ENCODE measurements at places on chromosomes 3 and 15. TPM values are rescaled to one million over a fixed set of nuclear protein-coding genes. Genes with fewer than 3 reads are reported as not detected.

GRCh38 chr3:5110337-5110736, 11.8 kb upstream of the ARL8B start:
- DNase-seq: no peak
- H3K36me3 ChIP-seq: no peaks in the 10 kb centered on the region
- H3K27me3 ChIP-seq: no peaks in the 10 kb centered on the region
- no peak overlapping the region for H3K27ac ChIP-seq
- H3K4me1 ChIP-seq: no peaks in the 10 kb centered on the region
- no peak overlapping the region for H3K4me3 ChIP-seq

- no peaks in the 10 kb centered on the region for H3K4me1 ChIP-seq
- no peak for DNase-seq
- H3K4me3 ChIP-seq: no peak overlapping the region
- H3K36me3 ChIP-seq: no peaks in the 10 kb centered on the region
- no peaks in the 10 kb centered on the region for H3K27me3 ChIP-seq
Measured at GRCh38 chr3:128399221-128399915, 67.3 kb downstream of the DNAJB8 start.

- H3K27ac ChIP-seq: no peak overlapping the region
- no peaks in the 10 kb centered on the region for H3K36me3 ChIP-seq
- DNase-seq: peak; percentile 34
- H3K27me3 ChIP-seq: no peaks in the 10 kb centered on the region
- H3K4me1 ChIP-seq: peaks cover 13% of the 10 kb centered on the region
Measured at GRCh38 chr3:160226026-160226907, 1.0 kb downstream of the C3orf80 start.

DNA sequence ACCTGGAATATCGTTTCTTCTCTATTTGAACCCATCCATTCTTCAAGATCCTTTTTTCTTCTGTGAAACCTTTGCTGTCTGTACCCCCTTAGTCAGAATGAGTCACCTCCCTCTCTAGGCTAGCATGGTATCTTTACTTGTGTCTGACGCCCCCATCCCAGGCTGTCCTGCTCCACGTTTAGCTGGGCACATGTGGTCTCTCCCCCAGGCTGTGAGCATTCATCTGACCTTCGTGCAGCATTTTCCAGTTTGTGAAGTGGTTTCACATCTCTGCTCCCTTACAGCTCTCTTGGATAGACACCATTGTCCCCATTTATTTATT, 14.3 kb upstream of the TLE3 start:
- H3K27me3 ChIP-seq: no peaks in the 10 kb centered on the region
- H3K4me3 ChIP-seq: no peak overlapping the region
- H3K36me3 ChIP-seq: no peaks in the 10 kb centered on the region
- peak overlapping the region; percentile 64 for H3K27ac ChIP-seq
- DNase-seq: no peak

GRCh38 chr3:125146626-125147490, 65.7 kb downstream of the SLC12A8 start:
- DNase-seq: no peak
- H3K4me1 ChIP-seq: peaks cover 16% of the 10 kb centered on the region
- no peaks in the 10 kb centered on the region for H3K36me3 ChIP-seq
- H3K4me3 ChIP-seq: no peak overlapping the region

GRCh38 chr3:12766541-12766940, 7.5 kb upstream of the TMEM40 start:
- H3K4me3 ChIP-seq: no peak overlapping the region
- no peaks in the 10 kb centered on the region for H3K4me1 ChIP-seq

GRCh38 chr3:87837076-87837475, 221.7 kb downstream of the CGGBP1 start:
- H3K4me1 ChIP-seq: no peaks in the 10 kb centered on the region
- H3K27me3 ChIP-seq: no peaks in the 10 kb centered on the region
- DNase-seq: no peak
- no peak overlapping the region for H3K4me3 ChIP-seq

DNA sequence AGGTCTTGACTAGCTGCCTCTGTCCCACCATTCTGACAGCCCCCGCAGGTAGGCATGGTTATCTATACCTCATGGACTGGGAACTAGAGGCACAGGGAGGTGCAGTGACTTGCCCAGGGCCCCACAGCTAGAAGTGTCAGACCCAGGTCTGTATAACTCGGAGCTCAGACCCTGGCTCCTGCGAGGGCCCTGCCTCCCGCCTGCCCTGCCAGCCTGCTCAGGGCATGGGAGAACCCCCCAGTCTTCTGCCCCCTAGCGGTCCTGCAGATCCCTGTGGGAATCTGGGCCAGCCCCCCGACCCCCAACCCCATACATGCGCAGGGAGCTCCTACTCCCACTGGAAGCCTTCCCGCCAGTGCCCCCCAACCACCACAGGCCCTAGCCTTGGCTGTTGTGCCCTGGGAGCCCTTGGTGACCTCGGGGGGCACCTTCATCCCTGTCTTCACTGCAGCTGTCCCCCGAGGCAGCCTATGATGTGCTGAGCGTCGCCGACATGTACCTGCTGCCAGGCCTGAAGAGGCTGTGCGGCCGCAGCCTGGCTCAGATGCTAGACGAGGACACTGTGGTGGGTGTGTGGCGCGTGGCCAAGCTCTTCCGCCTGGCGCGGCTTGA, 6.9 kb downstream of the ABTB1 start:
- no peaks in the 10 kb centered on the region for H3K36me3 ChIP-seq
- no peak overlapping the region for H3K27ac ChIP-seq
- no peak overlapping the region for H3K4me3 ChIP-seq

GRCh38 chr3:71031181-71031580, 552.3 kb downstream of the FOXP1 start:
- no peak overlapping the region for H3K4me3 ChIP-seq
- no peak for DNase-seq
- no peaks in the 10 kb centered on the region for H3K27me3 ChIP-seq
- peaks cover 9% of the 10 kb centered on the region for H3K4me1 ChIP-seq
- no peak overlapping the region for H3K27ac ChIP-seq

DNA sequence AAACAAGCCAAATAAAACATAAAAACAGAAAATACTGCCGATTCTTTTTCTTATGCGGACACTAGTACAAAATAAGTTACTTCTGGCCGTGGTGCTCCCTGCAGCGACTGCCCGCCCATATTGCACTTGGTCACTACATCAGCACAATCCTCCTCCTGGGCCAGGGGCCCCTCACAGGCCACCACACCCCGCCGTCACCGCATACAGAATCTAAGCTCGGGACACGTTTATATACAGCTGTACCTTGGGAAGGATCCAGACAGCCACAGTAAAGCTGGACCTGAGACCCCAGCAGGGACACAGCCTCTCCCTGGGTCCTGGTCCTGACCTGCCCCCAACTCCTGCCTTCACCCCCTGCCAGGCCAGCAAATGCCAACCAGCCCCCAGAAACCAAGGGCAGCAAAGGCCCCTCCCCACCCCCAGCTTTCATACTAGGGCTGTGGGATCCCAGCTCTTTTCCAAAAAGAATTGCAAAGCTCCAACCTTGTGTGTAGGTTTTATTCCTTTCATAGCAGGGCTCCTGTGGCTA, 12.9 kb upstream of the DNAJB8 start:
- no peaks in the 10 kb centered on the region for H3K4me1 ChIP-seq
- no peaks in the 10 kb centered on the region for H3K27me3 ChIP-seq
- H3K36me3 ChIP-seq: no peaks in the 10 kb centered on the region
- DNase-seq: no peak

DNA sequence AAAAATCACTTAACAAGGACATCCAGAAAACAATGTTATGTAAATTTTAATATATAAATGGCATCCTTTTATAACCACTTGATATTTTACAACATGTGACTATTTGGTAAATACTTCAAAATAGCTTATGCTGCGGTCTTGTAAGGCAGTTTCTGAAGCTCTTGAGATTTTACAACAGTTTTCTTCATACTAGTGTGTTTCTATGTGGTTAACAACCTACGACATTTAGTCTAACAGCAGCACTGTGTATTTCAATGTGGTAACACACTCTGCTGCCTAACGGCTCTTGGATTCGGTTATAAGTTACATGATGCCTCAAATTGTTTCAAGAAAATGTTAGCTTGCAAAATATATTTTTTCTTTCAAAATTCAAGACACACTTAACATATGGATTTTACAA, 12.9 kb upstream of the MELTF start:
- no peaks in the 10 kb centered on the region for H3K27me3 ChIP-seq
- H3K4me3 ChIP-seq: no peak overlapping the region
- H3K4me1 ChIP-seq: no peaks in the 10 kb centered on the region
- H3K36me3 ChIP-seq: peaks cover 22% of the 10 kb centered on the region
- no peak overlapping the region for H3K27ac ChIP-seq

- H3K4me3 ChIP-seq: no peak overlapping the region
- no peak for DNase-seq
- no peaks in the 10 kb centered on the region for H3K27me3 ChIP-seq
- H3K27ac ChIP-seq: peak overlapping the region; percentile 55
- peaks cover 21% of the 10 kb centered on the region for H3K4me1 ChIP-seq
Measured at GRCh38 chr15:65033659-65034269, 4.3 kb upstream of the MTFMT start.

- no peak for DNase-seq
- H3K4me3 ChIP-seq: no peak overlapping the region
- H3K36me3 ChIP-seq: no peaks in the 10 kb centered on the region
- H3K27me3 ChIP-seq: no peaks in the 10 kb centered on the region
- no peaks in the 10 kb centered on the region for H3K4me1 ChIP-seq
Measured at GRCh38 chr3:117120014-117120413, 410.4 kb downstream of the TUSC7 start.

- no peak overlapping the region for H3K4me3 ChIP-seq
- H3K4me1 ChIP-seq: no peaks in the 10 kb centered on the region
- no peaks in the 10 kb centered on the region for H3K36me3 ChIP-seq
- DNase-seq: no peak
- no peak overlapping the region for H3K27ac ChIP-seq
Measured at GRCh38 chr3:76826861-76827260, 213.0 kb upstream of the ROBO2 start.

DNA sequence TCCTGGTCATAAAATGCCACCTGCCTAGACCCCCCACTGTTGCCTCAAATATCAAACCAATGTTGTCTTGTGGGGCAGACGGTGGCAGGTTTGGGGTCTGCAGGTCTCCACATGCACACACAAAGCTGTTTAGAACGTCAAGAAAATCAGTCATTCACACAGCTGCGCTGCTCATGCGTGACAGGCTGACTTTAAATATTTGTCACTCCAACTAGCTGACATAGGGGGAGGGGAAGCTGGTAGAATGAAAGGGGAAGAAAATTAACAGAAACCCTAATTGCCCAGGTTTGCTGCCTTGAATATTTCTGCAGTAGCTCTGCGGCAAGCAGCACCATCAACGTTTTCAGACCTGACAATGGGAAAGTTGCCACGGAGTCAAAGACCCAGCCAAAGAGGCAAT, 201.8 kb downstream of the ABHD5 start:
- H3K4me3 ChIP-seq: no peak overlapping the region
- H3K27me3 ChIP-seq: no peaks in the 10 kb centered on the region
- no peak overlapping the region for H3K27ac ChIP-seq
- no peaks in the 10 kb centered on the region for H3K36me3 ChIP-seq
- peaks cover 7% of the 10 kb centered on the region for H3K4me1 ChIP-seq
- DNase-seq: no peak

- H3K27me3 ChIP-seq: no peaks in the 10 kb centered on the region
- no peaks in the 10 kb centered on the region for H3K4me1 ChIP-seq
- no peak overlapping the region for H3K27ac ChIP-seq
- no peaks in the 10 kb centered on the region for H3K36me3 ChIP-seq
- no peak overlapping the region for H3K4me3 ChIP-seq
Measured at GRCh38 chr3:142046320-142047020, 102.9 kb downstream of the TFDP2 start.

GRCh38 chr15:75809986-75810750, 33.1 kb upstream of the UBE2Q2 start:
- H3K27me3 ChIP-seq: no peaks in the 10 kb centered on the region
- H3K36me3 ChIP-seq: no peaks in the 10 kb centered on the region
- no peak overlapping the region for H3K4me3 ChIP-seq
- no peak overlapping the region for H3K27ac ChIP-seq

DNA sequence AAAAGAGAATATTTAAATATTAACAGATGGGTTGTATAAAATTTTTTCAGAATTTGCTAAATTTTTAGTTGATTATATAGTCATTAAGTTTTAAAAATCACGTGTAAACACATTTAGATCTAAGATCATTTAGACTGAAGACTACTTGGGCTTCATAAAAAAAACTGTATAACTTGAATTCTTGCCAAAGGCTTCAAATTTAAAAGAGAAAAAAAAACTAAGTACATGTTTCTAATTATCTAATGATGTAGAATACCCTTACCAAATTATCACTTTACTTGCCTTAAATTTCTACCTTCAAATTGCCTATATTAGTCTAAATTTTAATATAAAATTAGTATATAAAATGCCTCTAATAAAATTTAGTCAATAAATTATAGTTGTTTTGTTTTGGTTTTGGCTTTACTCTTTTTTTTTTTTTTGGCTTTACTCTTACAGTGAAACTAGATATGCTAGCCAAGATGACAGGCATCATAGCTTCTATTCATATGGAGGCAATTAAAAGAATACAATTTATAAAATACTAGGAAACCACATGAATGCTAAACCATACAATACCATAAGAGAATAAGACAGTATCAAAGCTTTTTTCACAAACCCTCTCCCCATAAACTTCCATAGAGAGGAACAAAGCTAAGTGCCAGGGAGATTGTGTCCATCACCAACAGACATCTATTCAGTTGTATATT, 183.1 kb upstream of the KCNMB2 start:
- no peaks in the 10 kb centered on the region for H3K27me3 ChIP-seq
- no peak overlapping the region for H3K4me3 ChIP-seq
- no peaks in the 10 kb centered on the region for H3K36me3 ChIP-seq
- H3K4me1 ChIP-seq: no peaks in the 10 kb centered on the region

GRCh38 chr3:100697172-100697571, 12.1 kb upstream of the TFG start:
- H3K4me1 ChIP-seq: peaks cover 10% of the 10 kb centered on the region
- peak overlapping the region; percentile 18 for H3K27ac ChIP-seq
- no peaks in the 10 kb centered on the region for H3K36me3 ChIP-seq
- H3K27me3 ChIP-seq: no peaks in the 10 kb centered on the region

DNA sequence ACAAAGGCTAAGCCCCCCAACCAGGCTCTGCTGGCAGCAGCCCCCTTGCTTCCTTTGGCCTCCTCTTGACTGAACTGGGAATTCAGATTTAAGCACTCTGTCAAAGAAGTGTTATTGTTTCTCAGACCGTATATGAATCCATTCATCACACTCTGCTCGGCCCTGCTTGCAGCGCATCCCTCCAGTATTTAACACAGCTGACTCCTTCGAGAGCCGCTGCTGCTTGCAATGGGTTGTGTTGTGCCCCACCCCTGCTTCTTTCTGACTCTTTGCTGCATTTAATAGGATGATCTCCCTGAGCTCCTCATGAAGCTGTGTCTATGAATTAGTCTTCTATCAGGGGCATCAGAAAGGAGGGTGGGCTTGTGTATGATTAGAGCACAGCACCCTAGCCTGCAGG, 31.2 kb downstream of the C3orf20 start:
- H3K4me3 ChIP-seq: no peak overlapping the region
- no peaks in the 10 kb centered on the region for H3K36me3 ChIP-seq
- no peak overlapping the region for H3K27ac ChIP-seq
- no peaks in the 10 kb centered on the region for H3K27me3 ChIP-seq
- no peaks in the 10 kb centered on the region for H3K4me1 ChIP-seq
- no peak for DNase-seq

ZDHHC19 gene
- 0.42 TPM for total RNA-seq

FOXL2 gene
- not detected for total RNA-seq

SPINT1 gene
- total RNA-seq: 1.2 TPM

INSYN1 gene
- 0.37 TPM for total RNA-seq

SLC24A5 gene
- not detected for total RNA-seq

BOC gene
- 1.5 TPM for total RNA-seq

HHATL gene
- 0.17 TPM for total RNA-seq

LARP6 gene
- 1.2 TPM for total RNA-seq

POLR2M gene
- total RNA-seq: 32.2 TPM

CNTN6 gene
- not detected for total RNA-seq

PROS1 gene
- total RNA-seq: 252 TPM

SAMMSON gene
- not detected for total RNA-seq

CHST2 gene
- total RNA-seq: 1.2 TPM

HTR3E gene
- not detected for total RNA-seq

ARGFX gene
- total RNA-seq: not detected

CLRN1 gene
- total RNA-seq: not detected

SLC22A14 gene
- total RNA-seq: not detected
